ENCODE measurements at places on chromosomes 1 and 21.

GRCh38 chr1:14724678-14725077 lies 126.2 kb downstream of the KAZN start:
- no peak for DNase-seq

DNA sequence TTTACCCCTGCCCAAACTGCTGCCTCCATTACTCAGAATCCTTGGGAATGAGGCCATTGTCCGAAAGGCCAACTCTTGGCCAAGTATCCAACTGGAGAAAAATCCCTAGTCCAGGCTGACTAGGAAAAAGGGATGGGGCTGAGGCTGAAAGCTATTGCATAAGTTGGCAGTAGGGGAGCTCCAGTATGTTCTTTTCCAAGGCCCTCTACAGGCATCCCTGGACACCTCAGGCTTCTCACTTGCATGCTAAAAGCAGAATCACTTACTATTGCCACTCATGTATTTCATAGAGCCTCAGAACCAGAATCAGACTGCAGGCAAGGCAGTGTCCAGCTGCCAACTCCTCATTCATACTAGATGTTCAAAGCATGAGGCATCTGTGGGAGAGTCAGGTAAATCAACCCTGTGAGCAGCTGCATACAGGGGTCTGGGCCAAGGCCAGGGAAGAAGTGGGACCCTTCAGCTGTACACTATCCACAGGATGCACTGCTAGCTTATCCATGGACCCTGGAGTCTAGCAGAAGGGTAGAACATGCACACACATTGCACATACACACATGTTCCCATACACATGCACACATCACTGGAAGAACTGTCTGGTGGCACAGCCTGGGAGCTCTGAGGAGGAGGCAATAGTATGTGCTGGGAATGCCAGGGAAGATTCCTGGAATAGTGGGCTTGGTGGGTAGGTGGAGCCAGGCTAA lies 195.3 kb downstream of the C1orf94 start:
- DNase-seq, result no peak

DNA sequence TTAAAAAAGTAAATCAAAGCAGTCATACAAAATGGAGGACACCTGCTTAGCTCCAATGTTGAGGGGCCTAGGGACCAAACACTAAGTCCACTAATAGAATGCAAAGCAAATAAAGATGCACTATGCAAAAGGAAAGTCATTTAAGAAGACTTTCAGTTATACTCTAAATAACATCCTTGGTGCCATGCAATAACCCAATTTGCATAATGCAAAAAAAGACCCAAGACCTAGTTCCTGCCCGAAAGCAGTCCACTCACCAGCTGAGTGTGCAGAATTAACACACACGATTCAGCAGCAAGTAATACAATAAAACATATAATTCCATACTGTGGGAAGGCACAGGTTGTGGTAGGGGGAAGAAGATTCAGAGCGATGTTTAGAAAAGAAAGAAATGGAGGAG lies 101.8 kb downstream of the TGFBR3 start:
- DNase-seq, result no peak

- no peak for DNase-seq
Measured at GRCh38 chr1:214466403-214467077, 84.9 kb downstream of the PTPN14 start.

- no peak for DNase-seq
Measured at GRCh38 chr1:85606414-85606800, 25.8 kb downstream of the CCN1 start.

GRCh38 chr1:202291961-202292712 lies 49.6 kb downstream of the UBE2T start:
- no peak for DNase-seq

- no peak for DNase-seq
Measured at GRCh38 chr1:213828867-213829266, 158.9 kb upstream of the PROX1 start.
